Activated naive CD8-positive, alpha-beta T cell treated with anti-CD3 and anti-CD28 coated beads, Interleukin-2, amount 10 ng/mL, durations not matched to agents 7 days and 5 days (primary cell): ENCODE measurements at places on chromosomes 2 and 18. TPM values are rescaled to one million over a fixed set of nuclear protein-coding genes. Genes with fewer than 3 reads are reported as not detected.

GRCh38 chr18:63505566-63506335 lies 29.0 kb downstream of the SERPINB5 start:
- no peak for DNase-seq

DNA sequence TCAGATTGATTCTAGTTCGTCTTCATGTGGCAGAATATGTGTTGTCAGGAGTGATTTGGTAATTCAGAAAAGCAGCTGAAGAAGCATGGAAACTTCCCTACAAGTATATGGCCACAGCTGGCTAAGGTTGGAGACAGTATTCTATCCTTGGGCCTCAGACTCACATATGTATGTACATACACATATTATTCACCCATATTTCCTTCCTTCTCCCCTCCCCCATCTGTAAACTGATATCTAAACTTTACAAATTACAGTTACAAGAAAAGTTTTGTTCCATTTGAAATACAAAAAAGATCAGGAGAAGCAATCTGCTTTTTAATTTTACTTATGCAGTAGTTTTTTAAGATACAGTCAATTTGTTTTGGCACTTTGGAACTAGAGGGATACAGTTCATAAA lies 3.1 kb downstream of the SP3 start:
- DNase-seq = no peak

DNA sequence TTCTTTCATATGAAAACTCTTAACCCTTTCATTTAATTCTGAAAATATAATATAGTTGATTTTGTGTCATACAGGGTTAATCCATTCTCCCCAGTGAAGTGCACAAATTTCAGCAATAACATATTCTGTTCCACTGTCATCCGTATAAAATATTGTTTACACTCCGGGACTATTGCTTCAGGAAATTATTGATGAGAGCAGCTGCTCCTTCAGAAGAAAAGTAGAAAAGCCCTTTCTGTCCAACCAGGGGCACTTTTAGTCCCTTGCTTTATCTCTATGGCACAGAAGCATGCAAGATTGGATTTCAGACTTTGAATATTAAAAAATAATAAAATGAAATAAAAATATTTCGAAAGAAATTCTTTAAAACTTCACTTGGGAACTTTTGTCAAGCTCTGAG lies 535.7 kb upstream of the SLC39A10 start:
- no peak for DNase-seq

DNA sequence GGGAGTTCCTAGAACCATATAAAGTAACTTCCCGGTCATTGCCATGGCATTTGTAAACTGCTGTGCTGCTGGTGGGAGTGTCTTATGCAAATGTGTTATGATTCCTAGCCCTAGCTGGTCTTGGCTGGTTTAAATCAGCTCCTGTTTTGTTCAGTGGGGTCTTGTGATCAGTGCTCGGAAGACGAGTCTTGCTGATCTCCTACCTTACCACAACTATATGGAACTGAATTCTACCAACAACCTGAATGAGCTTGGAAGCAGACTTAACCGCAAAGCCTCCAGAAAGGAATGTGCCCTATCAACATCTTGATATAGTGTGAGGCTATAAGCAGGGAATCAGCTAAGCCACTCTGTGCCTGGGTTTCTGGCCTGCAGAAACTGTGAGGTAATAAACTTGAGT lies 33.5 kb downstream of the POLE4 start:
- no peak for DNase-seq

DNA sequence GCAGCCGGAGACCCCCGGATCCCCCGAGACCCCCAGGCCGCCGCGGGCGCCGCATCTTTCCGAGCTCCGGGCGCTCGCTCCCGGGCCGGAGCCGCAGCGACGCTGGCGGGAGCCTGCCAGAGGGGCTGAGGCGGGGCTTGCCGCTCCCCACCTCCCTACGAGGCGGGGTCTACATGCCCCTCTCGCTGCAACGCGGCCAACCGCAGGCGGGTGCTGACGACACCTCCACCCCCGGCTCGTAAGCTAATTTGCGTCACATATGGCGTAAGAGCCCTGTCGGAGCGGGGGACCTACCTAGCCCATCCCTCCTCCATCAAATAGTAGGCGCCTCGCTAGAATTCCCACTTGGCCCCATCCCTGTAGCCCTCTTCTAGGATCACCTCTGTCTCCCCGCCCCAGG lies at the start of gene PTPRN:
PTPRN (minus strand) TSS at position 124 of the 400 bp plus-strand sequence; CDS start at position 55, 69 bp downstream.
- no peak for DNase-seq

DNA sequence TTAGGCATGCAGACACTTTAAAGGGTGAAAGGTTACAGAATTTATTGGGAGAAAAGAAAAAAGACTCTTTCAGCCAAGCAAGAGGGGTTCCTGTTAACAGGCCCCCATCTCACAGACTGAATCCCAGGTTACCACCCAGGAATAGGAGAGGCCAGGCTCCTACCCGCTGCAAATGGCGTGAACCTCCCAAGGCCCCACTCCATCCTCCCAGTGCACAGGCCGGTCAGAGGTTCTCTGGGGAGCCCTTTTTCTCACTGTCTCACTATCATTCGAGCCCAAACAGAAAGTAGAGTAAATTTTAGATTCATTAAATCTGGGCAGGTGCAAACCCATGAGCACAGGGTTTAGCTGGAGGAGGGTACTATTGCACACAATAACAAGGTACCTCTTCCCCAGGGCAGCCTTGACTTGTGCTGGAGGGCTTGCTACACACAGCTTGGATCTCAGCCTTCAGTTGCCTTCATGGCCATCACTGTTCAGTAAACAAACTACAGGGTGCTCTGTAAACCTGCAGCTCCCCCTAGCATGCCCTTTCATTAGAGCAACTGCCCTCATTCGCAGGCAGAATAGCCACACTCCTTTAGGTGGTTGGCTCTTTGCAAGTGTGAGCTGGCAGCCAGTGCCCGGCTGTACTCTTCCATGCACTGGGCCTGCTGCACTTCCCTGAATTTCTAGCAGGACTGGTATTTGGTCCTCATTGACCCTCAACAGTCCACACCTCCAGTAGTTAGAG lies 7.3 kb upstream of the PLEK start:
- DNase-seq = no peak

GRCh38 chr2:27638037-27638637 lies 9.3 kb downstream of the GPN1 start:
- no peak for DNase-seq

GRCh38 chr2:1726558-1726957 lies 17.8 kb downstream of the PXDN start:
- DNase-seq = no peak

- DNase-seq = no peak
Observed at GRCh38 chr2:156704132-156704531, 268.0 kb downstream of the GPD2 start.

GRCh38 chr18:58213440-58213839 lies 169.4 kb downstream of the NEDD4L start:
- no peak for DNase-seq

DNA sequence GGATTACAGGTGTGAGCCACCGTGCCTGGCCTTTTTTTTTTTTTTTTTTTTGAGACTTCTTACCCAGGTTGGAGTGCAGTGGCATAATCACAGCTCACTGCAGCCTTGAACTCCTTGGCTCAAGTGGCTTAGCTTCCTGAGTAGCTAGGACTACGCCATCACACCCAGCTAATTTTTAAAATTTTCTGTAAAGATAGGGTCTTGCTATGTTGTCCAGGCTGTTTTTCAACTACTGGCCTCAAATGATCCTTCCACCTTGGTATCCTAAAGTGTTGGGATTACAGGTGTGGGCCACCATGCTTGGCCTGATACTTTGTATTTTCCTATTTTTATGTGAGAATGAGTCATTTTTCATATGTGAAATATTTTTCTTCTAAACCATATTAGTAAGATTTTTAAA lies 13.7 kb downstream of the ELP2 start:
- DNase-seq = no peak

DNA sequence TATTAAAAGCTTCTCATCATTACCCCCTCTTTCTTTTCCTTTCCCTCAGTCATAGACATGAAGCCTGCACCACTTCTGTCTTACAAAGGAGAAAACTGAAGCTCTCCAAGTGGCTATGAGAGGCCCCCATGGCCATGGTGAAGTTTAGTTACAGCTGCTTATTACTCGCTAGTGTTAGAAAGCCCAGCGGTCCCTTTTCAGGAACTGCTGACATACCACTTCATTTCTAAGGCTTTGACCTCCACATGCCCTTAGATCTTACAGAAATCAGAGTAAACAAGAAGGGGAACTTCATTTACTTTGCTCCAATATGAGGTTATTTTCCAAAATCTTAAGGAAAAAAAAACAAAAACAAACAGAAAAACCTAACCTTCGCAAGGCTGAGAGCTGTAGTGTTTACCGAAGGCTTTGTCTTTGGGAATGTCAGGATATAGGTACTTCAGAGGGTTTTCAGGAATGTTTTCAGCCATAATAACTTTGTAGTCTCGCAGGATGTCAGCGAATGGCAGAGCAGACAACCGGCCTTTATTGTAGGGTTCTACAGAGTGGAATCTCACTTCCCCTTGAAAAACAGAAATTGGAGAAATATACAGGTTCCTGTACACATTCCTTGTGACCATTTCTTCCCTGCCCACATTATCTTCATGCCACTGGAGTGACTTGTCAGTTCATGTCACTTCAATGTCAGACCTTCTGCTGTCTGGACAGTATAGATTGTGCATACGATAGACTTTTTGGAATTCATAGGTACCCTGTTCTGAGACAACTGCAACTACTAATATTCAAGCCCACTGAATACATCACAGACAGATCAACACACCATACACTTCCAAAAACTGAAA lies 18.8 kb upstream of the STAT1 start:
- DNase-seq = no peak

DNA sequence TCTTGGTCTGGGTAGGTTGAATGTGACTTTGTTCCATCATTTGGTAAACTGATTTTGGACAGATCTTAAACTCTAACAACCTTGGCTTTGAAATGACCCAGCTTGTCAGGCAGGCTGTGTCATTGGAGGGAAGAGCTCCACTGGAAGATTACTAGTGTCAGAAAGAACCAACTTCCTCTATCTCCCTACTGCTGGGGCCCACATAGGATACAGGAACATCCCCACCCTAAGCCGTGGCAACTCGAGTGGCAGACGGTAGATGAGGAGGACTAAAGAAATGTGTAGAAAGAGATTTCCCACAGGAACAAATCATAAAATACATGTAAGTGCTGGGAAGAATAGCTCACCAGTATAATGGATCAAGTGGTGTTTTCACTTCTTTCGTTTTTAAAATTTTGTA lies 4.3 kb upstream of the G6PC2 start:
- DNase-seq = no peak

DNA sequence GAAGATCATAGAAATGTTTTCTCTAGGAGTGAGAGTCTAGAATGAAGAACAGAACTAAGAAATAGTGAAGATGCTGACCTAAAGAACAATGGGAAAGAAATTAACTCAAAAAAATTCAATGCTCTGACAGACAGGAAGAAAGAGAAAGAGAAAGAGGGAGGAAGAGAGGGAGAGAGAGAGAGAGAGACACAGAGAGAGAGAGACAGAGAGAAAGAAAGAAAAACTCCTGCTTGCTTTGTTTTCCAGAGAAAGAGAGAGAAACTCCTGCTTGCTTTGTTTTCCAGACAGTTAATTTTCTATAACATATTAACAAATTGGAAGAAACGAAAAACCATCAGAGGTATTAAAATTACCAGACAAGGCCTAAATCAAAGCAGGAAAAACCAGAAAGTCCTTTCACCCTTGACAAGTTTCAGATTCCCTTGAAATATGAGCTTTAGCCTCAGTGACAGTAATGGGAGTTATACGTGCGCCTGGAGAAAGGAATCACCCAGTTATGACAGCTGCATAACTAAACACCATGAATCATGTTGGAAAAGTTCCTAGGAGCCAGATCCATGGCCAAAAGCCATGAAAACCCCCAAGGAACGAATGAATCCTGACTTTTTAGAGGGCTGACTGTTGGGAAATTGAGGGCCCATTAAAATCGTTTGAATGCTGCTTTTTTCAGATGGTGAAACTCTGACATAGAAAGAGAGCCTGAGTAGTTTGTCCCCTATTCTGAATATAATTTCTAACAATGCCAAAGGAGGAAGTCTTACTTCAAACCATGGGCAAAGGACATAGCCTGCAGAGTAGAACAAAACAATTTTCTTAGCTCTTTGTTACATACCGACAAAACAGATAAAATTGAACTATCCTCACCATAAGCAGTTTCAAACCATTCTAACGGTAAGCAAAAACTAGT lies 228.6 kb upstream of the CHST9 start:
- no peak for DNase-seq

The LRRTM4 gene
- not detected for total RNA-seq

The ARHGAP15 gene
- 141 TPM for total RNA-seq

The IL1F10 gene
- total RNA-seq = not detected

The OTX1 gene
- not detected for total RNA-seq

The TTC27 gene
- 19.4 TPM for total RNA-seq

The ALPG gene
- not detected for total RNA-seq

The GRHL1 gene
- total RNA-seq = 0.25 TPM

The ANKRD30BL gene
- 0.20 TPM for total RNA-seq

The SULT1C4 gene
- not detected for total RNA-seq

The RAB31 gene
- total RNA-seq = 0.94 TPM
